ENCODE measurements at places on chromosomes 2 and 18.

- no peak for DNase-seq
These were observed 65.7 kb downstream of the MEP1B start for GRCh38 chr18:32255570-32255969.

- DNase-seq, result no peak
These were observed 159.9 kb downstream of the LAMA3 start for GRCh38 chr18:23849141-23849540.

- DNase-seq, result no peak
These were observed 136.9 kb upstream of the GATA6 start for GRCh38 chr18:22032392-22032961.

DNA sequence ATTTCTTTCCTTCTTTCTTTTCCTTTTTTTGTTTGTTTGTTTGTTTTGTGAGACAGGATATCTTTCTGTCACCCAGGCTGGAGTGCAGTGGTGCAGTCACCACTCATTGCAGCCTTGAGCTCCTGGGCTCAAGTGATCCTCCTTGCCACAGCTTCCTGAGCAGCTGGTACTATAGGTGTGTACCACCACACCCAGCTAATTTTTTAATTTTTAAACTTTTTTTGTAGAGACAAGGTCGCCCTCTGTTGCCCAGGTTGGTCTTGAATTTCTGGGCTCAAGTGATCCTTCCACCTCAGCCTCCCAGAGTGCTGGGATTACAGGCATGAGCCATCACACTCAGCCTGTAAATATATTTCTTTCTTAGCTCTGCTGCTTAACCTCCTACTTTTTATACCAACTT, 83.4 kb upstream of the CYP20A1 start:
- DNase-seq, result no peak

GRCh38 chr18:51235009-51235789, 37.7 kb upstream of the MEX3C start:
- peak; percentile 4 for DNase-seq

DNA sequence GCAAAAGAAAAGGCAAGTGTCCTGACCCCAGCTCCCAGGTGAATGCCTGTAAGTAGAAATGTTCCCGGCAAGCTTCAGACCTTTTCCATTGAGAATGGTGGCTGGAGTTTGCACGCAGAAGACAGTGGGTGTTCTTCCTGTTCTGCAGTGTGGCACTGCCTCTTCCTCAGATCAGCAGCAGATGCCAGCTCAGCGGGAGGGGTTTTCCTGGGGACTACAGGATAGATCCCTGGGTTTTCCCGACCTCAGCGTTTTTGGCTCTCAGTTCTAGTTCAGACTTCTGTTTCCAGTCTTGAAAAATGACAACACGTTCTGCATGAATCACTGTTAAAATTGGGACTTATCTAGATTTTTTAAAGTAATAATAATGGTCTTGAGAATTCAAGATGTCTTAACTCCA, 39.2 kb downstream of the GRHL1 start:
- no peak for DNase-seq

- no peak for DNase-seq
These were observed 20.1 kb upstream of the DNER start for GRCh38 chr2:229734410-229734809.

GRCh38 chr2:51998890-51999289, 967.0 kb upstream of the NRXN1 start:
- no peak for DNase-seq

GRCh38 chr2:174263997-174264396, 15.7 kb upstream of the OLA1 start:
- no peak for DNase-seq

- DNase-seq, result no peak
These were observed 18.3 kb upstream of the TNS1 start for GRCh38 chr2:218020966-218021535.

GRCh38 chr2:40027968-40028367, 248.9 kb upstream of the THUMPD2 start:
- DNase-seq, result no peak

DNA sequence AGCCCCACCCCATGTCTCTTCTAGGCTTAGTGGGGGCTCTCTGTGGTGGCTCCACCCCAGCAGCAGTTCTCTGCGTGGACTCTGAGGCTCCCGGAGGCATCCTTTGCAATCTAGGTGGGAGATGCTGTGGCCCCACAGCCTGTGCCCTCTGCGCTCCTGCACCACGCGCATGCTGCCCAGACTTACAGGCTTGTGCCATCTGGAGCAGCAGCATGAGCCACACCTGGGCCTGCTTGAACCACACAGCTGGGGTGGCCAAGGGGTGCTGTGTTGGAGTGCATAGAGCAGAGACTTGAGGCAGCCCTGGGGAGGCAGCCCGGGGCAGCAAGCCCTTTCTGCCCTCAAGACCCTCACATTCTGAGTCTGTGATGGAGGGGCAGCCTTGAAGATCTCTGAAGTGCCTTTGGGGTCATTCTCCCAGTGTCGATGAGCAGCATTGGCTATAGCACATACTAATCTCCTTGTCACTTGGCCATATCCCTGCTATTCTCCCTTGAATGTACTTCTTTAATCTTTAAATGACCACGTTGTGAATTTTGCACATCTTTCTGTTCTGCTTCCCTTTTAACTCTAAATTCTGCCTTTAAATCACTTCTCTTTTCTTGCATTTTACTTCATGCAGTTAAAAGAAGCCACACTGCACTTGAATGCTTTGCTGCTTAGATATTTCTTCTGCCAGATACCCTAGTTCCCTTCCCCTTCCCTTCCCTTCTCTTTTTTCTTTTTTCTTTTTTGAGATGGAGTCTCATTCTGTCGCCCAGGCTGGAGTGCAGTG, 62.4 kb downstream of the NCAPH start:
- DNase-seq, result no peak

GRCh38 chr2:147512206-147512605, 332.6 kb upstream of the ACVR2A start:
- no peak for DNase-seq

GRCh38 chr2:96413323-96413722, 77.8 kb downstream of the NCAPH start:
- no peak for DNase-seq

GRCh38 chr18:9055185-9055584, 47.3 kb upstream of the NDUFV2 start:
- no peak for DNase-seq
